ENCODE measurements at places on chromosomes 2 and 18.

DNA sequence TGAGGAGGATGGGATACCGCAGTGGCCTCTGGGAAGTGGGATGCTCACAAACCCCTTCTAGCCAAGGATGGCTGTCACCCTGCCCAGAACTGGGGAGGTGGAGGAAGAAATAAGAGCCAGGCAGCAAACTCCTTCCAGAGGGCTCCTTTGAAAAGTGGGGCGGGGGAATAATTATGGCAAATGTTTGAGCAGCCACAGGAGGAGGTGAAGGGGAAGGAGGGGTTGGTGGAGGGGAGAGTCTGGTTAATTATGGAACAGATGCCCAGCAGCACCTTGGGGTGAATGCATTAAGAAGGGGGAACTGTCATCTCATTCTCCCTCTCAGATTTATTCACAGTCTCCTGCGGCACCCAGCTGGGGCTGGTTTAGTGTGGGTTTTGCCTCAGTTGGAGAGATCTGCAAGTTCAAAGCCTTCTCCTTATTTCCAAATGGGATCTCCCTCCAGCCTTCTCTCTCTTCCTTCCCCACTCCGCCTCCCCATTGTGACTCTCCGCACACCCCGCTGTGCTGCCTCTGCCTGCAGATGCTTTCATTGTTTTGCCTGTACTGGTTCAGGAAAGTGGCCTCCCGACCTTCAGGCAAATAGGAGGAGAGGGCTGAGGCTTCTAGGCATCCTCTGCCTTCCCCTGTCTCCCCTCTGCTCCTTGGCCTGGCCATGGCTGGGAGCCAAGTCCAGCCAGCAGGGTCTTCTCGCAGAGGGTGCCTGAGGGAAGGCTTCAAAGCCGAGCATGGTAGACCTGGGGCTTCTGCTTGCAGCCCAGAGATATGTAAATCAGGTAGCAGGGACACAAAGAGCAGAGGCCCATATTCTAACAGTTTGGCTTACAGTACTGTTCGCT is 457.2 kb upstream of the MEX3C start:
- peak; percentile 12 for DNase-seq

GRCh38 chr2:9152975-9153642 is 53.5 kb upstream of the ASAP2 start:
- DNase-seq, result no peak

GRCh38 chr2:144988591-144988990 is 468.7 kb upstream of the ZEB2 start:
- no peak for DNase-seq

DNA sequence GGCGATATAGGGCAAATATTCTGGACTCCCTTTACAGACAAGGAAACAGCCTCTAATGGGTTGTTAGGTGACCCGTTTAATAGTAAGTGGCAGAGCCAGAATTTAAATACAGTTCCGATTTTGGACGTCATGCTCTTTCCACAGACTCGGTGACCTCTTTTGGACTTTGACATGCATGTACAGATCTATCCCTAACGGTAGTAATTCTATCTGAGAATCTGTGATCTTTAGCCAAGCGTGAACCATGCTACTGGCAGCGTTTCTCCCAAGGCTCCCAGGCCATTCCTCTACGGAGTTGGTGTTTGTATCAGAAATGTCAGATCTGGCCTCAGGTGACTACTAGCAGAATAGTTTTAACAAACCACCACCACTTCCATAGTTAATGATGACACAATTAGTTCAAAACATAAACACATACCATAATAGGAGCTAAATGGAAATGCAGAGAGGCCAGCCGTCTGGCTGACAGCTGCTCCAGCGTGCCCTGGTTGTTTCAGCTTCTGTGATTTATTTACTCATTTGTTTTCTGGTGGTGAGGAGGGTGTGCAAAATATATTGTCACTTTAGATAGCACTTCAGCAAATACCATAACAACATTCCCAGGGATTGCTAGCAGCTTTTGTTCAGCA is 304.6 kb upstream of the LYPD1 start:
- no peak for DNase-seq

GRCh38 chr18:40937386-40937785 is 1017.6 kb upstream of the PIK3C3 start:
- DNase-seq, result no peak

GRCh38 chr2:210558708-210559107 is 2.3 kb downstream of the CPS1 start:
- DNase-seq, result no peak

GRCh38 chr18:66438711-66439536 is 165.0 kb downstream of the CDH19 start:
- no peak for DNase-seq

- DNase-seq, result no peak
Observed at GRCh38 chr2:86433137-86433536, 8.0 kb upstream of the KDM3A start.

DNA sequence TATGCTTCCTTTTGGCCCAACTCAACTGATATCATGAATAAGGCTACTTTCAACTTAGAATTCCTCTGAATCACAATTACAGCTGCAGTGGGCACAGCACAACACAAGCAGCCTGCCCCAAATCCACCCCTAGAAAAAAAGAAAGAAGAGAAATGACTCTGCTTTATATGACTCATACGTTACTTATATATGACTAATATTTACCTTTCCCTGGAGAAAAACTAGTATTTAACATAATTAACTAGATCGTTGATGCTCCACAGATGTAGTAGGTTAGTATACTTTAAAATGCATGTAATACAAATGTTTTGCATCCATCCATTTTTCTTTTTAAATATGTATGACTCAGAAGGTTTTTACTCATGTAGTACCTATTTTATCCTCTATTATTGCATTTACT is 133.3 kb upstream of the UNC80 start:
- DNase-seq, result no peak

DNA sequence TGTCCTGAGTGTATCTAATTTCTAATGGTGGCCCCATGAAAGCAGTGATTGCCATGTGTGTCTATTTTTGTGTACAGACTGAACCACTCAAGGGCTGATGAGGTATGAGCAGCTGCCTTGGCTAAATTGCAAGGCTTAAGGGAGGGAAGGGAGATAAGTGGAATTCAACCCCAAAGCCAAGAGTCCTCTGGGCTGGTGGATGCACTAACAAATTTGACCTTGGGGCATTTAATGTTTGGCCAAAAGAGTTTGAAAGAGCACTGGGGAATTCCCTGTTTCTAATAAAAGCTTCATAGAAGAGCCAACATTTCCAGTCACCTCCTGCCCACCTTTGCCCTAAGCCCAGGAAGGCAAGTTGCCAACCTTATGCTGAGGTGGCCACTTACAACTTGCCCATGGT is 172.1 kb downstream of the SETBP1 start:
- DNase-seq, result no peak

GRCh38 chr2:545228-545627 is 132.0 kb downstream of the TMEM18 start:
- no peak for DNase-seq

GRCh38 chr2:141499123-141499522 is 631.7 kb downstream of the LRP1B start:
- DNase-seq, result no peak

DNA sequence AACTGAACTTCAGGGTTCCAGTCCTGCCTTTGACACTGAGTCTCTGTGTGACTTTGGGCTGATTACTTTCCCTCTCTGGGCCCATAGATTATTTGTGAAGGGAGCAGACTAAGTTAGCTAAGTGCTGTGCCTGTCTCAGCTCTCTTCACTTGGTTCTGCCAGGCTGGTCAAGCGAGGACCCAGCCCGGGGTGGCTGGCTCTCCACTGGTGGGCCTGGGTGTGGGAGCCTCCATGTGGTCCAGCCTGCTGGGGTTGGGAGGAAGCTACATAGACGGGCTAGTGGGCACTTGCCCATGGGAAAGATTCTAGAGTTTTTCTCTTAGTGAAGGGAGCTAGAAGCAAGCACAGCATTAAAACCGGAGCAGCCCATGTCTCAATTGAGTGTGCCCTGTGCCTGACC is 59.0 kb downstream of the DYSF start:
- no peak for DNase-seq

GRCh38 chr18:45751766-45752165 is 27.8 kb downstream of the SLC14A1 start:
- no peak for DNase-seq

- no peak for DNase-seq
Observed at GRCh38 chr2:32680942-32681341, 53.1 kb downstream of the TTC27 start.

Data from GM06990 (cell line).